ENCODE measurements at places on chromosomes 1 and 21. TPM values are rescaled to one million over a fixed set of nuclear protein-coding genes. Genes with fewer than 3 reads are reported as not detected.

The SDE2 gene
- 20.0 TPM for total RNA-seq

The CD2 gene
- total RNA-seq, result not detected

The CASZ1 gene
- total RNA-seq, result 1.2 TPM

The OR2M2 gene
- total RNA-seq, result not detected

The HMGCL gene
- 37.4 TPM for total RNA-seq

GRCh38 chr1:111241797-111242196, 14.3 kb downstream of the CHI3L2 start:
- no peak overlapping the region for H3K4me3 ChIP-seq
- H3K4me1 ChIP-seq, result no peaks in the 10 kb centered on the region
- H3K36me3 ChIP-seq, result no peaks in the 10 kb centered on the region

GRCh38 chr1:85397490-85398032, 67.4 kb downstream of the DDAH1 start:
- H3K27ac ChIP-seq, result peak overlapping the region; percentile 80
- H3K27me3 ChIP-seq, result no peaks in the 10 kb centered on the region
- peaks cover 5% of the 10 kb centered on the region for H3K36me3 ChIP-seq
- no peak overlapping the region for H3K4me3 ChIP-seq
- peaks cover 58% of the 10 kb centered on the region for H3K4me1 ChIP-seq
- DNase-seq, result no peak

DNA sequence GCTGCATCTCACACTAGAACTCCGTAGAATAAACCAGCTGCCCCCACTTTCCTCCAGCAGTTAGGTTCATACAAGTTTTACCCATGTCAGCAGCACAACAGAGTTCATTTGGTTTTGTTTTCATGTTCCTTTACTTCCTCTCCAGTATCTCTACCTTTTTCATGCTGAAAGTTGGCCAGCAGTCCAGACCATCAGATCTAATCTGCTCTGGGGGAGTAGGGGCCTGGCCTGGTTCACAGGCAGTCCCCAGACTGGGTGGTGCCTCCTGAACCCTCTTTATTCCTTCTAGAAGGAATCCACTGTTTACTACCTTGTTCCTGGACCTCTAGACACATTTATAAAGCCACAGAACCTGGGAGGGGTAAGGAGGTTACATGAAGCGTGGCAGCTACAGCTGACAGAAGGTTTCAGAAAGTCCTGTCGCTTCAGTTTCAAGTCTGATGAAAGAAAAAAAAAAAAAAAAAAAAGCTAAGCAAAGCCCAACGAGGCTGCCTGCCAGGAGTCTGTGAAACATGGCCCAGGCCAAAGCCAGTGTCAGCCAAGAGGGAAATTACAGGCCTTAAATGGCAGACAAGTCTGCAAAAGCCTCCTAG, 184.6 kb upstream of the JUN start:
- peaks cover 3% of the 10 kb centered on the region for H3K27me3 ChIP-seq
- H3K27ac ChIP-seq, result no peak overlapping the region
- H3K36me3 ChIP-seq, result no peaks in the 10 kb centered on the region
- no peak overlapping the region for H3K4me3 ChIP-seq
- no peak for DNase-seq

- H3K4me3 ChIP-seq, result no peak overlapping the region
- H3K27ac ChIP-seq, result no peak overlapping the region
- no peak for DNase-seq
- H3K4me1 ChIP-seq, result no peaks in the 10 kb centered on the region
Measured at GRCh38 chr1:107491582-107491981, 350.7 kb downstream of the NTNG1 start.

- DNase-seq, result no peak
- no peak overlapping the region for H3K27ac ChIP-seq
- H3K4me3 ChIP-seq, result no peak overlapping the region
Measured at GRCh38 chr1:23383577-23384311, 14.1 kb upstream of the ZNF436 start.

DNA sequence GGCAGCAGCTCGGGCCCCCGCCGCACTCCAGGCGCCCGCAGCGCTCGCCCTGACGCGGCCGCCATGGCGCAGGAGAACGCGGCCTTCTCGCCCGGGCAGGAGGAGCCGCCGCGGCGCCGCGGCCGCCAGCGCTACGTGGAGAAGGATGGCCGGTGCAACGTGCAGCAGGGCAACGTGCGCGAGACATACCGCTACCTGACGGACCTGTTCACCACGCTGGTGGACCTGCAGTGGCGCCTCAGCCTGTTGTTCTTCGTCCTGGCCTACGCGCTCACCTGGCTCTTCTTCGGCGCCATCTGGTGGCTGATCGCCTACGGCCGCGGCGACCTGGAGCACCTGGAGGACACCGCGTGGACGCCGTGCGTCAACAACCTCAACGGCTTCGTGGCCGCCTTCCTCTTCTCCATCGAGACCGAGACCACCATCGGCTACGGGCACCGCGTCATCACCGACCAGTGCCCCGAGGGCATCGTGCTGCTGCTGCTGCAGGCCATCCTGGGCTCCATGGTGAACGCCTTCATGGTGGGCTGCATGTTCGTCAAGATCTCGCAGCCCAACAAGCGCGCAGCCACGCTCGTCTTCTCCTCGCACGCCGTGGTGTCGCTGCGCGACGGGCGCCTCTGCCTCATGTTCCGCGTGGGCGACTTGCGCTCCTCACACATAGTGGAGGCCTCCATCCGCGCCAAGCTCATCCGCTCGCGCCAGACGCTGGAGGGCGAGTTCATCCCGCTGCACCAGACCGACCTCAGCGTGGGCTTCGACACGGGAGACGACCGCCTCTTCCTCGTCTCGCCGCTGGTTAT, 2.8 kb downstream of the KCNJ9 start:
- H3K27me3 ChIP-seq, result peaks cover 45% of the 10 kb centered on the region
- H3K27ac ChIP-seq, result no peak overlapping the region
- H3K36me3 ChIP-seq, result peaks cover 8% of the 10 kb centered on the region

DNA sequence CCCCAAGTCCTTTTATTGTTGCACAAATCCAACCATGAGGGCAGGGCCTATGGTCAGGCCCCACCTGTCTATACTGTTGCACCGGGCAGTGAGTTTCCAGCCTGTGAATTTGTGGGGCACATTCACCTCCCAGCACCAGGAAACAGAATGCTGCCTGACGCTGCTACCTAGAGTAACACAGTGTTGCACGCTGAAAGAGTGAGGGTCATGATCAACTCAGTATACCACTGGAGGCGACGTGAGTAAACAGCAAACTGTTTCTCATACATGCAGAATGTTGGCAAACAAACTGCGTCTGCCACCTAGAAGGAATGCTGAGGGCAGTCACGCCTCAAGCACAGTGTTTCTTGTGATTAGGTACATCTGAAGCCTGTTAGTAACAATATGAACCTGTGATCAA, 13.4 kb upstream of the LRRC47 start:
- peaks cover 5% of the 10 kb centered on the region for H3K27me3 ChIP-seq
- DNase-seq, result no peak
- peaks cover 5% of the 10 kb centered on the region for H3K4me1 ChIP-seq
- no peak overlapping the region for H3K4me3 ChIP-seq

DNA sequence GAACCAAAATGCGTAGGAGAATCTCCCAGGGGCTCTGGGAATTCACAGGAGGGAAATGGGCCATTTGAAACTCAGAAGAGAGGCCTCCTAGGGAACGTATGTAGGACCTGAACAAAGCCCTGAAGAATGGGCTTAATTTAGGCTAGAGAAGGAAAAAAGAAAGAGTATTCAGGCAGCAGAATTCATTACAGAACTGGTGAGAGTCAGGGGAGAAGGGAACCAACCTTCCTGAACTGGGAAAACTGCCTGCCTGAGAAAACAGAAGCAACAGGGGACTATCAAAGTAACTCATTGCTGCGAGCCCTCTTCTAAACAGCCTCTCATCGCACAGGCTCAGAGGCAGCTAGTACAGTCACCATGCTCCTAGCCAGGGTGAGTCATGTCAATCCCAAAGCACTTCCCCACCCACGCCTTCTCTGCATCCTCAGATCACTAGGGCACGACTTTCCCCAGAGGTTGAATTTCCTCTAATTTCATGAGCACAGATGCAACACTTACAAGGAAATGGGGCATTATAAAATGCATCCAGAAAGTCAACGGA, 98.1 kb downstream of the ADSS2 start:
- H3K27me3 ChIP-seq, result no peaks in the 10 kb centered on the region
- H3K27ac ChIP-seq, result peak overlapping the region; percentile 95
- no peak overlapping the region for H3K4me3 ChIP-seq
- DNase-seq, result no peak
- peaks cover 51% of the 10 kb centered on the region for H3K4me1 ChIP-seq
- no peaks in the 10 kb centered on the region for H3K36me3 ChIP-seq

- H3K4me1 ChIP-seq, result no peaks in the 10 kb centered on the region
- no peak overlapping the region for H3K4me3 ChIP-seq
- H3K27me3 ChIP-seq, result peaks cover 9% of the 10 kb centered on the region
- DNase-seq, result no peak
Measured at GRCh38 chr1:111520053-111520452, 16.6 kb upstream of the ADORA3 start.

GRCh38 chr1:155531624-155532023, 31.0 kb downstream of the ASH1L start:
- peak overlapping the region; percentile 10 for H3K27ac ChIP-seq
- no peak for DNase-seq
- no peak overlapping the region for H3K4me3 ChIP-seq
- peaks cover 22% of the 10 kb centered on the region for H3K4me1 ChIP-seq

- H3K27ac ChIP-seq, result peak overlapping the region; percentile 92
- no peaks in the 10 kb centered on the region for H3K36me3 ChIP-seq
- no peaks in the 10 kb centered on the region for H3K27me3 ChIP-seq
- no peak for DNase-seq
- peaks cover 46% of the 10 kb centered on the region for H3K4me1 ChIP-seq
- H3K4me3 ChIP-seq, result no peak overlapping the region
Measured at GRCh38 chr1:94734963-94735901, 84.9 kb upstream of the SLC44A3 start.

DNA sequence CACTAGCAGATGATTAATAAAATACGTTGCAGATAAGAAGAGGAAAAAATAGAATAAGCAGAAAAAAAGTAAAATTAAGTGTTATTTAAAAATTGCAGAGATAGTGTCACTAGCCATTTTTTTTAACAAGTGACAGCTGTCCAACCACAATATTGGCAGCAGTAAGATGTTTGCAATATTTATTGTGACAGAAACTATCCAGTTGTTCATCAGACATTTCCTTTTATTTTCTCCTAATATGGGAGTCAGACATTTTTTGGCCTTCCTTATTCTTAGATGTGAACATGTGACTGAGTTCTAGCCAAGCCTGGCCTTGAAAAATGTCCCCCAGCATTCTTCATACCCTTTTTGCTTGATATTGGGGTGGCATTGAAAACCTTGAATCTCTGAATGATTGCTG, 3.4 kb upstream of the SPAG17 start:
- peaks cover 9% of the 10 kb centered on the region for H3K4me1 ChIP-seq
- DNase-seq, result no peak

GRCh38 chr21:24840287-24840686, 767.0 kb downstream of the MRPL39 start:
- no peak overlapping the region for H3K27ac ChIP-seq
- no peak for DNase-seq
- no peaks in the 10 kb centered on the region for H3K27me3 ChIP-seq
- no peaks in the 10 kb centered on the region for H3K4me1 ChIP-seq
- no peaks in the 10 kb centered on the region for H3K36me3 ChIP-seq
- H3K4me3 ChIP-seq, result no peak overlapping the region

GRCh38 chr1:240586006-240586405, 25.9 kb downstream of the GREM2 start:
- H3K27ac ChIP-seq, result no peak overlapping the region
- peaks cover 3% of the 10 kb centered on the region for H3K27me3 ChIP-seq
- H3K4me3 ChIP-seq, result no peak overlapping the region
- H3K36me3 ChIP-seq, result peaks cover under 1% of the 10 kb centered on the region

DNA sequence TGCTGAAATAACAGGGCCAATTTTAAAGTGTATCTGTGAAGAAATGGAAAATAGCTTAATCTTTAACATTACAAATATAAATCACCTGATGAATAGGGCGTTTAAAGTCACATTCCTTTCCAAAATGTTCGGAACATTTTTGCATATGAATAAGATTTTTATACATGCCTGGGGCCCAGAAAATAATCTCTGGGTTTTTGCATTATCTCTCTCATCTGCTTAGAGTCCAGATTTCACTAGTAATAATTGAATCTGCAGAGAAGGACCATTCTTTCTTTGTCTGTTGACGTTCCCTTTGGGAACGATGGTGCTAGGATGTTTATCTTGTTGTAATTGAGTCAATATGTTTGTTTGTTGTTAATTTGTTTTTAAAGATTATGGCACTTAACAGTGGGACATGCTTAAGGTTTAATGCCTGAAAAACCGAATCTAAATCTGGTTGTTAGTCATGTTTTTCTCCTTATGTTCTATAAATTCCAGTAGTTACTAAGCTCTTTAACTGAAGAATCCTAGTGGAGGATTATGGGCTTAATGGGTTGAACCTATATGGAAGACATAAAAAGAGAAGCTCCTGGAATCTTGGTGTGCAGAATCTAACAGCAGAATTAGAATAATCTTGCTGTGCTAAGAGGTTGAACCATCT, 140.6 kb downstream of the VPS13D start:
- no peak for DNase-seq
- no peak overlapping the region for H3K27ac ChIP-seq
- H3K36me3 ChIP-seq, result peaks cover 52% of the 10 kb centered on the region

DNA sequence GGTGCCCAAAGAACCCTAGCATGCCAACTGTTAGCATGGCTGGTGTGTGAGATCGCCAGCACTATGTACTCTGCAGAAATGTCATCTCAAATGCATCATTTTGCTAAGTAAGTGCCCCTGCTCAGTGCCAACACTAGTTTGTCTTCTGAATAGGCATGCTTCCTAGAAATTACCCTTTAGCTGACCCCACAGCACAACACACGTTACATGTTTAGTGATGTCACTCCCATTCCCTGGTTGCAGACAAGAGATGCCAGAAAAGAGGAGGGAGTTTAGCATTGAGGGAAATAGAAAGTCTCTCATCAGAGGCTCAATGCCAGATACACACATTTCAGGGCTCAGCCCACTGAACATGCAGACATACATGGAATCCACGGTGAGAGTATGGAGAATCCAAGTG, 9.3 kb upstream of the ST6GALNAC3 start:
- H3K4me1 ChIP-seq, result peaks cover 19% of the 10 kb centered on the region
- no peak for DNase-seq
- no peak overlapping the region for H3K27ac ChIP-seq
- no peaks in the 10 kb centered on the region for H3K27me3 ChIP-seq
- H3K36me3 ChIP-seq, result no peaks in the 10 kb centered on the region

DNA sequence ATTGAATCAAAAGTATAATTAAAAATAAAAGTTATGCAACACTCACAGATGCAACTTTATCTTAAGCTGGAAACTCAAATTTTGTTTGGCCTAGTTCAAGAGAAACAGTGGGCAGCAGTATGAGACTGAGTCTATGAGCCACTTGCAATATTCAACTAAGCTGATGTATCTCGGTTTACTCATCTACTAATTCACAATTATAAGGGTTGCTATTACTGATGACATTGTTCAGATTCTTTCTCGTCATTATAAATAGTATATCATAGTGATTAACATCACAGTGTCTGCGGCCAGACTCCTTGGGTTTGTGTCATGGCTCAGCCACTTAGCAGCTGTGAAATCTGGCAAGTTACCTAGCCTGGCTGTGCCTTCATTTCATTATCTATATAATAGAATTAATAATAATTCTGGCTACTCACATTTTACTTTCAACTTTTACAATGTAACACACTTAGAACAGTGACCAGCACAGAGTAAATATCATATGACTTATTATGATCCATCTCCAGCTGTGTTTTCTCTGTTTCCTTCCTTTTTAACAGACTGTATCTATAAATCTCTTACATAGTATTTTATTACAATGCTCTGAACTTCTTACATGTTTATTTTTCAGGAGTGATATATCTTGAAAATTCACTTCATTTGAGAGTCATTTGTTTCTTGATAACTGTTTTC, 194.3 kb upstream of the RGS18 start:
- H3K36me3 ChIP-seq, result no peaks in the 10 kb centered on the region
- H3K4me1 ChIP-seq, result peaks cover 10% of the 10 kb centered on the region
- no peak overlapping the region for H3K27ac ChIP-seq
- no peak for DNase-seq

Measured in osteocyte (in vitro differentiated cells).